ENCODE measurements at places on chromosomes 16 and 17.

DNA sequence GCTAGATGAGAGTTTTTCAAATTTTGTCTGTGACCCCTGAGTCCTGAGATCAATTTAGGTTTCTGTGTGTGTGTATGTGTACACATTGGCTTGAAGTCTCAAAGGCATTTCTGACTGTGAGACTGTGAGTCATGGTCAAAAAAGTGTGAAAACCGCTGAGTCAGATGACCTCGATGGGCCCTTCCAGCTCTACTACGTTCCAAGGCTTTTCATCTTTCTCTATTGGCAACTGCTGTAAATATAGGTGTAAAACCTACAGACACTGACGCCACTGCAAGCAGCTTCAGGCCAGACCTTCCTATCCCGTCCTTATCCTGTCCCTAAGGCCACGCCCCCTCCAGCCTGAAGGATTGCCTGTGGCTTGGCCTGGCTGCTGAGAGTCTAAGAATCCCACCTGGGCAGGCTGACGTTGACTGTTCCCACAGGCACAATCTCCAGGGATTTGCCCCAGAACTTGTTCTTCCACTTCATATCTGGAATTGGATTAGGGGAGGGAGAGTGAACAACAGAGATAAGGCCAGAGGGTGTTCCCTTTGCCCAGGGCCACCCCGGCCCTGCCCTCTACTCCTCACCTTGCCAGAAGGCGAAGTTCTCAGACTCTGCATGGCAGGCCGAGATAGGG lies 11.3 kb downstream of the OSBPL7 start:
- no peak for DNase-seq

- peak; percentile 38 for DNase-seq
Observed at GRCh38 chr17:36602924-36603384, 1.6 kb downstream of the MRM1 start.

- DNase-seq = no peak
Observed at GRCh38 chr16:1887711-1888354, 15.9 kb upstream of the MEIOB start.

GRCh38 chr17:39648616-39649366 lies 11.8 kb downstream of the STARD3 start:
- no peak for DNase-seq

- no peak for DNase-seq
Observed at GRCh38 chr17:74618451-74618850, 5.1 kb downstream of the CD300E start.

- DNase-seq = no peak
Observed at GRCh38 chr16:88377961-88378360, 4.8 kb upstream of the ZNF469 start.

- no peak for DNase-seq
Observed at GRCh38 chr16:88498576-88499208, 45.6 kb downstream of the ZFPM1 start.

DNA sequence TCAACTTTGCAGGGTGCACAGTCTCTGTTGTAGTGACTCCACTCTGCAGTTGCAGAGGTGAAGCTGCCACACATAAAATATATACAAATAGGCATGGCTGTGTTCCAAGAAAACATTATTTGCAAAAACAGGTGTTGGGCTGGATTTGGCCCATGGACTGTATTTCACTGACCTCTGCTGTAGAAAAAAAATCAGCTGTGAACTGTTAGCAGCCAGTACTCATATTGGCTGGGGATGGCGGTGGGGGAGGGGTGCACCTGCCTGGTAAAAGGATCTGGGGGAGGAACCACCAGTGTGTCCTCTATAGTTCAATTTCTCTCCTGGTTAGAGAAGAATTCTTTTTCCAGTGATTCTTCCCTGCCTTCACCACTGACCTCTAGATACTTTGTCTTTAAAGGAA lies 50.0 kb downstream of the SHISA9 start:
- DNase-seq = no peak

GRCh38 chr17:43396491-43397060 lies 2.2 kb upstream of the ARL4D start:
- DNase-seq = no peak

GRCh38 chr16:56930486-56931270 lies 1.3 kb upstream of the HERPUD1 start:
- DNase-seq = no peak

GRCh38 chr17:35889241-35889640 lies 9.1 kb upstream of the CCL5 start:
- no peak for DNase-seq

- no peak for DNase-seq
Observed at GRCh38 chr17:142876-143784, 5.8 kb downstream of the SCGB1C2 start.

GRCh38 chr16:30096862-30097563 lies 1.0 kb upstream of the YPEL3 start:
- DNase-seq = no peak

GRCh38 chr16:16042076-16042475 lies 92.7 kb downstream of the ABCC1 start:
- DNase-seq = no peak

- DNase-seq = no peak
Observed at GRCh38 chr17:42363231-42363630, 25.0 kb downstream of the STAT3 start.

GRCh38 chr17:62618647-62619416 lies 8.6 kb upstream of the MRC2 start:
- DNase-seq = no peak

- DNase-seq = no peak
Observed at GRCh38 chr16:3025032-3026002, 1.5 kb downstream of the THOC6 start.

DNA sequence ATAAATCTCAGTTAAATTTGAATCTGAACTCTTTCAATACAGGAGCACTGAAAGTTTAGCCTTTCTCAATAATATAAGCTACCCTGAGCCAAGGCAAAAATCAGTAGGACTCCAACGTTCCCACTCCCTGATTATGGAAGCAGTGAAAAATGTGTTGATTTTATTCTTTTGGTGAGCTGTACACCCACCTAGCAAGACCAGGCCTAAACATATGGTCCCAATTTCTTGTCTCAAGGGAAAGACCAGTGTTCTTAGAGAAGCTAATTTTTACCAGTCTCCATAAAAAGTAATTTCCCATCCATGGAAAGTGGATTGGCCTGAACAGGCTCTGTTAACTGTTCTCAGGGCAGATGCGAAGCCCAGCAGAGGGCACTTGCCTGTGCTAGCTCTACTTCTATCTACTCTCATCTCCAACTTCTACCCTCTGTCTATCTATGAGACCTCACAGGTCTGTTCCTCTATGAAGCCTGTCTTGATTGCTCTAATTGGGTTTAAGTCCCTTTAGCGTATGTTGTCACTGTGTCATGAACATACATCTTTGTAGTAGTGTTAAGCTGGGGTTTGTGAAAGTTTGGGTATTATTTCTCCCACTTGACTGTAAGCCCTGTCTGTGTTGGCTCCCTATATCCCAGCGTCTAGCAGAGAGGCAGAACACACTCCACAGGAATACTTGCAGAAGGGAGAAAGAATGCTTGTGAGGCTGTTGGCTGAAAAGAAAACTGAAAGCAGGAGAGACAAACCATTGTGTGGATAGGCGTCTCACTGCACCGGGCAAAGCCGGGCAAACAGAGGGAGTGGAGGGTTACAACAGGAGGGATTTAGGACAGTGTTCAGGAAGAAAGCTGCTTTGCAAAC lies 167.1 kb upstream of the MAF start:
- no peak for DNase-seq

GRCh38 chr16:82924075-82924854 lies 297.5 kb downstream of the CDH13 start:
- DNase-seq = no peak

- DNase-seq = no peak
Observed at GRCh38 chr16:48128769-48129168, 27.0 kb downstream of the ABCC12 start.

- DNase-seq = no peak
Observed at GRCh38 chr17:67310406-67310805, 56.0 kb downstream of the PSMD12 start.

- no peak for DNase-seq
Observed at GRCh38 chr17:68060336-68060735, 24.8 kb downstream of the KPNA2 start.

- DNase-seq = no peak
Observed at GRCh38 chr17:32266389-32267301, 1.0 kb downstream of the RHBDL3 start.

- no peak for DNase-seq
Observed at GRCh38 chr17:75009139-75009724, 3.2 kb upstream of the MRPL58 start.

- no peak for DNase-seq
Observed at GRCh38 chr17:18229771-18230170, 4.3 kb downstream of the LLGL1 start.

GRCh38 chr17:63262751-63263476 lies 183.2 kb downstream of the CYB561 start:
- DNase-seq = no peak

- peak; percentile 31 for DNase-seq
Observed at GRCh38 chr17:65099941-65100315, 37.2 kb upstream of the RGS9 start.

- DNase-seq = no peak
Observed at GRCh38 chr16:81521141-81521626, 76.6 kb downstream of the CMIP start.

GRCh38 chr16:83481589-83481988 lies 326.2 kb upstream of the HSBP1 start:
- DNase-seq = no peak

DNA sequence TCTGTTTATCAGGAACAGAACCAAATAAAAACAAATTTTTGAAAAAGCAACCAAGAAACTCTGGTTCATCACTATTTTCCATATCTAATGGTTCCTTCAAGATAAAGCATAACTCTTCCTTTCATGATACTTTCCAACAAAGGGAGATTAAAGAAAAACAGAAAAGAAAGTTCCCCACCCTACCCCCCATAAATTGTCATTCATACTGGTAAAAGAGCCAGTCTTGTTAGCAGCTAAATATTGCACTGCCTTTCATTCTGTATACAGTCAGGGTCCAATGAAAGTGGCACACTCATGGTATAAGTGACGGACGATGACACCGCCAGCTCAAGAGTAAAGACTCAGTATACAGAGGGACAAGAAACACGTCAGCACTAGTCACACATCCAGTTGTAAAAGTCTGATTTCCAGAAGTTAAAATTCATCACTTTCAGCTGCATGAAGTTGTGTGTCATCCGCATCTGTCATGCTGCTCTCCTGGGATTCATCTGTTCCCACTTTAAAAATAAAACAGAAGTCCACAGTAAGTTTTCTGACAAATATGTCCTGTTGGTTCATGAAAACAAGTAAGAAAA lies 68.5 kb downstream of the CDC27 start:
- DNase-seq = no peak

DNA sequence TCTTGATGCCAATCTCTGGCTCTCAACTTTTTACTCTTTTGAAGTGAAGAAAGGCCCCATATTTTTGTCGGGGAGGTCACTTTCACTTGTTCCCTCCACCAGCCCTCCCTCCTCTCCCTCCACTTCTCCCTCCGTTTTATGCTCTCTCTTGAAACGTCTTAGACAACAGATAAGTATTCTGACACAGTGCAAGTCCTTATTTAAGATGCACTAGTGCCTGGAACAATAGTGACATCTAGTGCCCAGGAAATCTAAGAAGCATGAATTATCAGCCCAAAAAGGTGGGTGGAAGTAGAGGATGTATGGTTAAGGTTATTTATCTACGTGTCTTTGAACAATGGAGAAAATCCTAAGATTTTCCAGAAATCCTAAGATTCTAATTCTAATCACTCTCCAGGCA lies 17.9 kb downstream of the PSME3IP1 start:
- no peak for DNase-seq

GRCh38 chr16:57203451-57203850 lies 17.3 kb downstream of the RSPRY1 start:
- no peak for DNase-seq

GRCh38 chr16:25716186-25716585 lies 24.4 kb downstream of the HS3ST4 start:
- DNase-seq = no peak

- no peak for DNase-seq
Observed at GRCh38 chr17:39461926-39462569, 762 bp downstream of the CDK12 start.

DNA sequence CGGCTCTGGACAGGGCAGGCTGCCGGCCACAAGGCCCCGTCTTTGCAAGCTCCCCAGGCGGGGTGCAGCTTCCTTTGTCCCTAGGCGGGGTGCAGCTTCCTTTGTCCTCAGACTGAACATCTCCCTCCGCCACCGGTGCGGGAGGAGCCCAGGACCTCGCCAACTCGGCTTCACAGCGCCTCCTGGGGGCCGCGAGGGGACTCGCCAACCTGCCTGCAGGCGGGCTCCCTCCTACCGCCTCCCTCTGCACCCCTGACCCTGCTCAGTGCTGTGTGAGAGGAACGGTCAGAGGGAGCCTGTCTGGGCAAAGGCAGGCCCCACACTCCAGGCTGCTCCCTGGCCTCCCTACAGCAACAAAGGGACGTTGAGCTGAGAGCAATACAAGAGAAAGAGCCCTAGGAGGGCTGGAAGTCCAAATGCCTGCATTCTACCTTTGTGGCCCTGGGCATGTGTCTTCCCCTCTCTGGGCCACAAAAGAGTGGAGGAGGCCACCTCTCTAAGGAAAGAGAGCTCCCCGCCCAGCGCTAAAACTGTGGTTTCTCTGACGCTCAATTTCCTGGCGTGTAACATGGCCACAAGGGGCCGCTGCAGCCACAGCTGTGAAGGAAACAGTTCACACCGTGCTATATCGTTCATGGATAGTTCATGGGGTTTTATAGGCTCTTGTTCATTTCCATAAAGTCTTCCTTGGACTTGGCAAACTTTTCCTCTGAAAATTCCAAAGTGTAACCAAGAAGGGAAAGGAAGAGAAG lies 20.9 kb upstream of the KRT19 start:
- DNase-seq = peak; percentile 42

GRCh38 chr17:45043813-45044540 lies 7.5 kb downstream of the DCAKD start:
- DNase-seq = no peak

GRCh38 chr17:43517615-43518386 lies 28.3 kb downstream of the ETV4 start:
- peak; percentile 35 for DNase-seq
